ENCODE measurements at places on chromosomes 7 and 10.

DNA sequence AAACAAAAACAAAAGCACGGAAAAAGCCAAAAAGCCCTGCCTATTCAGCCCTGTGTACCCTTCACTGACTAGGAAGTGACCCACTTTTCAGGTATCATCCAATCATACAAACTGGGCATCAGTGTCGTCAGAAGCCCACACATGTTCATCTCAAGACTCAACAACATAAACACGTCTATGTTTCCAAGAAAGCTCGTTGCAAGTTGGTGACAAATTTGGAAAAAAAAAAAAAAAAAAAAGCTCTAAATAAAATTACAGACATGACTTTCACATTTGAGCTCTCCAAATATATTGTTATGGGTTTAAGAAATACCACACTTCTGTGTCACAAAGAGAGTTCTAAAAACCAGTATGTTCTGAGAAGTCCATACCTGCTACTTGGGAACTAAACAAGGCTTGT lies 204.7 kb upstream of the KLF14 start:
- no peak for DNase-seq

DNA sequence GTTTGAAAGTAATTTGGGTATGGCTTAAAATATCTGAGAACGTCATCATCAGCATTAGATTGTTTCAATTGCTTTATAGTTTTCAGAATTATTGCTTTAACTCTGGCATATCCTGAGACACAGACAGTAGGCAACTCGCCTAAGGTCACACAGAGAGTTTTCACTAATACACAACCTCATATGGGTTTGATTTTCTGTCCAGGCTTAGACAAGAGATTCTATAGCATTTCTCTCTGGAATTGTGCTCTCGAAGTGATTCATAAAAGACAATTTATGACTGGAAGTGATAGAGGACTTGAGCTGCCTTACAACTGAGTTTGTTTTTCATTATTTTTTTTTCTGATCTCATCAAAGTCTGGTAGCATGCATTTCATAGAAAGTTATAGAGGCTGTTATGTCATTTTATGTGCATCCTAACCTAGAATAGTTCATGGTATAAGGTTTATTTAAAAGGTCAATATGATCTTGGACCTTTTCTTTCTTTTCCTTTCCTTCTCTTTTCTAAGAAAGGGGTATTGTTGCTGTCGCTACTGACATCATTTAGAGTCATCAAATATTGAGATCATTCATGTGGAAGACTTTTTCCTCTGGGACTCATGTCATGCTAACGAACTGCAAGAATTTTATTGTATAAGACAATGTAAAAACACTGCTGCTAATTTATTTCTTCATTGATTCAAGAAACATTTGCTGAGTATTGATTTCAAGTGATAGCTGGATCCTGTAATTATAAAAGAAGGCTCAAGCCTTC lies 278.2 kb downstream of the PLXDC2 start:
- no peak for DNase-seq

DNA sequence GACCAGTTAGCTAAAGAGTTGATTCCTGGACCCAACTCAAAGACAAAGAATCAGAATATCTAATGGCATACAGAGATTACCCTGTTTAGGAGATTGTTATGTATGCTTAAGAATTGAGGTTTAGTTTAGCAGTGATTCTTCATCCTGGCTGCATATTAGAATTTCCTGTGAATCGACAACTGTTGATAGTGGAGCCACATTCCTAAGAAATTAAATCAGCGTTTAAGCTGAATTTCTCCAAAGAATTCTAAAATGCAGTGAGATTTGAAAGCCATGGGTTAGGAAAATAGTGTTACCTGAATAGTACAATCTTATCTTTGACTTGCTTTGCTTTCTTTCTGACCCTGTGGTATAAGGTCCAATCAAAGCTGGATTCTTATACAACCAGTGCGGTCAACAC lies 16.4 kb upstream of the FERD3L start:
- DNase-seq, result no peak

DNA sequence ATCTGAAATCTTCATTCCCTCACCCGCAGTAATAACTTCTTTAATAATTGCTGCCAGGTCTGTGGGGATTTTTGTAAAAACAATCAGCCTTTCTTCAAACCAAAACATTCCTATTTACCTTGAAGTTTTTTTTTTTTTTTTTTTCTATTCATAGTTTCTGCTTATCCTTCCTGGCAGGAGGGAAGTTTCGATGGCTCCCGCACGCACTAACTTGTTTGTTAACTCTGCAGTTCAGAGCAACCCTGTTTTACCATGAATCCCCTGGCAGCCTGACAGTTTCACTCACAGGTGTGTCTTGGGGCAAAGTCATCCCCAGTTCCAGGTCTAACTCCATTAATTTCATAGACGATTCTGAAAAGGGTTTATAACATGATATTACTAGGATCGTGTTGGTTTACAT lies 149.3 kb downstream of the KLF6 start:
- DNase-seq, result no peak

- DNase-seq, result no peak
These were observed 66.2 kb upstream of the STEAP1B start for GRCh38 chr7:22566176-22566575.

- DNase-seq, result no peak
These were observed 79.2 kb downstream of the RBM20 start for GRCh38 chr10:110723224-110723891.

DNA sequence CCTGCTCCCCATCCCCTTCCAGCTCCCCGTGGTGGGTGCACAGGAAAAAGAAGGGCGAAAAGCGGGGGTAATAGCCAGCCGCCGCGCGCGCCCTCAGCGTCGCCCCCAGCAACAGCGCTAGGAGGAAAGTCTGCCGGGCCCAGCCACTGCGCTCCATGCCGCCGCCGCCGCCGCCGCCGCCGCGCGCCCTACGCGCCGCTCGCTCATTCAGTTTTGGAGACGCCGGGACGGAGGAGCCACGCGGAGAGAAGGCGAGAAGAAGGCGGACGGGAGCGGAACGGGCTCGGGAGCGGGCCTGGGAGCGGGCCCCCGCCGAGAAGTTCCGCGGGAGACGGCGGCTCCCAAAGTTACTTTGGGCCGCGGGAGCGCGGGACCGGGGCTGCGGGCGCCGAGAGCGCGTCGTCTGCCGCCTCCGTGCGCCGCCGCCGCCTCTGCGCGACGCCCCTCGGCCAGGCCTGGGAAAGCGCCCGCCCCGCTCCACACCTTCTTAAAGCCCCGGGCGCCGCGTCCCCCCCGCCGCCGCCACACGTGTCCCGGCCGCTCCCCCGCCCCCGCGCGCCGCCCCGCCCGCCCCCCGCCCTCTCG lies at the start of gene RELN:
Gene RELN (minus strand): TSS at position 459 of the 585 bp plus-strand sequence. CDS start 302 bp downstream, at position 157.
- DNase-seq, result peak; percentile 17

- DNase-seq, result peak; percentile 92
These were observed 75.9 kb downstream of the FAM204A start for GRCh38 chr10:118266098-118266748.

- no peak for DNase-seq
These were observed 53.5 kb downstream of the SND1 start for GRCh38 chr7:127705461-127705959.

- no peak for DNase-seq
These were observed 15.6 kb downstream of the DPYSL4 start for GRCh38 chr10:132202070-132202970.

DNA sequence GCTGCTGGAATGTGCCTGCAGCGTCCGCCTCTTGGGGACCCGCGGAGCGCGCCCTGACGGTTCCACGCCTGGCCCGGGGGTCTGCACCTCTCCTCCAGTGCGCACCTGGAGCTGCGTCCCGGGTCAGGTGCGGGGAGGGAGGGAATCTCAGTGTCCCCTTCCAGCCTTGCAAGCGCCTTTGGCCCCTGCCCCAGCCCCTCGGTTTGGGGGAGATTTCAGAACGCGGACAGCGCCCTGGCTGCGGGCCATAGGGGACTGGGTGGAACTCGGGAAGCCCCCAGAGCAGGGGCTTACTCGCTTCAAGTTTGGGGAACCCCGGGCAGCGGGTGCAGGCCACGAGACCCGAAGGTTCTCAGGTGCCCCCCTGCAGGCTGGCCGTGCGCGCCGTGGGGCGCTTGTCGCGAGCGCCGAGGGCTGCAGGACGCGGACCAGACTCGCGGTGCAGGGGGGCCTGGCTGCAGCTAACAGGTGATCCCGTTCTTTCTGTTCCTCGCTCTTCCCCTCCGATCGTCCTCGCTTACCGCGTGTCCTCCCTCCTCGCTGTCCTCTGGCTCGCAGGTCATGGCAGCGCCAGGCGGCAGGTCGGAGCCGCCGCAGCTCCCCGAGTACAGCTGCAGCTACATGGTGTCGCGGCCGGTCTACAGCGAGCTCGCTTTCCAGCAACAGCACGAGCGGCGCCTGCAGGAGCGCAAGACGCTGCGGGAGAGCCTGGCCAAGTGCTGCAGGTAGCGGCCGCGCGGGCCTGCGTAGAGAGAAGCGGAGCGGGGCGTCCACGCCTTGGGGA lies 645 bp downstream of the SLC26A4 start:
- DNase-seq, result no peak

DNA sequence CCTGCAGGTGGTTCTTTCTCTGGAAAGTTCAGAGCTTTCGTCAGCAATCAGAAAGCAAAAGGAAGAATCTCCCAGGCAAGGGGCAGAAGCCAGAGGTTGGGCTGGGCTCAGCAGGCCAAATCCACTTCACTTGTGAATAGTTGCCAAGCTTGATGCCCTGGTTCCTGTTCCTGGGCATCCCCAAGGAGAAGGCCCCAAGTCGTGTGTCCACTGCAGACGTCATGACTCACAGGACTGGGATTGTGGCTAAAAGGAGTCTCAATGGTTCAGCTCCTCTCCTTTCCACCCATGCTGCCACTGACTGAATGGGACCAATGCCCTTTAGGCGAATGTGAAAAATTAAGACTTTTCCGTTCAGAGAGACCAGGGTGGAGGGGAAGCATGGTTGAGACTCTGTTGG lies 38.6 kb upstream of the TRIM8 start:
- DNase-seq, result no peak

GRCh38 chr7:138515001-138515528 lies 55.0 kb downstream of the TRIM24 start:
- DNase-seq, result no peak

DNA sequence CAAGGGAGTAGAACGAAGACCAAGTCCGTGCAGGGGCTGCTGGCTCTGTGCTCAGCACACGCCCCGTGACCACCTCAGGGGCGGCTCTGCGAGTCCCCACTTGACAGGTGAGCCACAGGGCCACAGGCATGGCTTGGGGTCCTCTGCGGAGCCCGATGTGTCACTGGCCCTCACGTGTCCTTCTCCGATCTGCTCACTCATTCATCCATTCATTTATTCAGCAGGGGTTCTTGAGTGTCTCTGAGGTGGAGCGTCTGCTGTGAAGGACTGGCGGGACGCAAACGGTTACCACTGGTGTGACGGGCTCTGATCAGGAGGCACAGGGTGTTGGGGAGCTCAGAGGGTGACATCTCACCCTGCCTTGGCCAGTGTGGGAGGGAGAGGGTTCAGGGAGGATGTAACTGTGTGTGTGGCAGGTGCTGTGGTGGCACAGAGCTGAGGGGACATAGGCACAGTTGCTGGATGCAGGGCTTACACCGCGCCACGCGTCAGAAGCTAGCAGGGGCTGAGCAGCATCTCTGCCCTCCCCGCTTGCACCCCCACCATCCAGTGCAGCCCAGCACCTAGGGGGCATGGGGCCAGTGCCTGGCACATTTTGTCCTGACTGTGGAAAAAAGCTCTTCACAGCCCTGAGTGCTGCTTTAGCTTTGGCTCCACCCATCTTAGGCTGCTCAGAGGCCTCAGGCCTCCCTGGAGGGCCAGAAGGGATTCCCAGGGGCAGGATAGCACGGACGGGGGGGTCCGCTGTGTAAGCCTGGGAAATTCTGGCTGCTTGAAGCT lies 116.8 kb downstream of the LHPP start:
- DNase-seq, result no peak

DNA sequence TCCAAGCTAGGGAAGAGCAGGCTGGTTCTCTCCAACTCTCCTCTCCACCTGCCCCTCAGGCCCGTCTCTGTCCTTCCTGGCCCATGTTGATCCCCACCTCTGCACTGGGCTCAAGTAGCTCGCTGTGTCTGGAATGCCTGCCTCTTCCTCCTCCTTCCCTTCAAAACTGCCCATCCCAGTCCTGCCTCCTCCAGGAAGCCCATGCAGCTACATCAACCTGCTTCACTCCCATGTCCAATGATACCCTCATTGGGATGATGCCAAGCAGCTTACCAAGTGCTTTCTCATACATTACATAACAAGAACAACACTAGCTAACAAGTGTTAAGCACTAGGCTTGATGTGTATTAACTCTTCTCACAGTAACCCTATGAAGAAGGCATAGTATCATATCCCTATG lies 8.2 kb downstream of the ASB10 start:
- DNase-seq, result no peak

GRCh38 chr10:34348917-34349485 lies 466.1 kb downstream of the PARD3 start:
- no peak for DNase-seq

DNA sequence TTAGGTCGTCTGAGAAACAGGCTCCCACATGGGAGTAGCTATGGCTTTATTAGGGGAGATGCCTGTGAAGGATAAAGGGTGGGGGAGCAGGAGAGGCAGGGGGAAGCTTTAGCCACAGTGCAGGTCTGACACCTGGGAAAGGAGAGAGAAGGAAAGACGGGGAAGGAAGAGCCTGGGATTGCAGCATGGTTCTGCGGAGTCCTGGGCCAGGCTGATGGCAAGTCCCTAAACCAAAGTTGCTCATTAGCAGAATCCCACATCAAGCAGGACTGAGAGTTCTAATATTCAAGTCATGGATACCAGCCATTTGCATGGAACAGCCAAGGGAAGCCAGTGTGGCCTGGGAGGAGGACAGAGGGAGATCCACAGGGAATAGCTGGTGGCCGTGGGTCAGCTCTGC lies 414.8 kb downstream of the RPS24 start:
- no peak for DNase-seq
